ENCODE measurements at places on chromosomes 1 and 21.

GRCh38 chr21:29961291-29962027 is 21.7 kb upstream of the GRIK1 start:
- DNase-seq = no peak

GRCh38 chr1:202288177-202288576 is 53.6 kb downstream of the UBE2T start:
- no peak for DNase-seq

- DNase-seq = no peak
Measured at GRCh38 chr1:48936436-48936835, 159.7 kb upstream of the BEND5 start.

- DNase-seq = no peak
Measured at GRCh38 chr1:89548122-89548857, 23.7 kb downstream of the LRRC8B start.

DNA sequence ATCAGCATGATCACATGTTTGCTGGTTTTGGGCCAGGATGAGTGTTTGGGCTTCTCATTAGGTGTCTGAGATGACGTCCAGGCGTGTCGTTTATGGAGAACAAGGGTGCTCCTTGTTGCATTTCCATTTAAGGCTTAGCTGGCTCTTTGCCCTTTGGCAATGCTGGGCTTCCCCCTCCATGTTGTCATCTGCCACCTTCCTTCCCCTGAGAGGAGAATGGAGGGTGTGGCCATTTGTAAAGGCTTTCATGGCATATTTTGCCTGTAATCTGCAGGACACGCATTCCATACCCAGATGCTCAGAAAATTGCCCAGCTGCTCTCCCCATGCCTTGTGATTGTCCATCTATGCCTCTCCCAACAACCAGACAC is 27.7 kb downstream of the PKP1 start:
- peak; percentile 54 for DNase-seq

DNA sequence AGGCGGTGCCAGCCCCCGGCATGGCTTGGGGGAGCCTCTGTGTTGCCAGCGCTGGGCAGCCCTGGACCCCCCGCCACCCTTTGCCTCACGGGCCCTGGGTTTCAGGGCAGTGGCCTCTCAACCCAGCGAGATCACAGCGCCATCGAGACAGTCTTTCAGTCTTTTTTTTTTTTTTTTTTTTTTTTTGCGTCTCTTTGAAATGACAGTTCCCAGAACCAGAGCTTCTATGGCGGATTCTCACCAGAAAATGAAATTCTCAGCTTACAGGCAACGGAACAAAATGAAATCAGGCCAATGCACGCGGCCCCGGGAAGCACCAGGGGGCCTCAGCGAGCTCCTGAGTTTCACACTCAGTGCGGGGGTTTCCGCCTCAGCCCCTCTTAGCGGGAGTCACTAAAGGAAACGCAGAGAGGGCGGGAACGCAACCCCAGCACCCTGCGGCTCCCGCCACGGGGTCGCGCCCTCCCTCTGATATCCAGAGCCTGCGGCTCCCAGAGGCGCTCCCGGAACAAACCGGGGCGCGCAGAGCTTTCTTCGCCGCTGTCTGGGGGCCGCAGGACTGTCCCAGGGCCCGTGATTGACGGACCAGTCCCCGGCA is 8.0 kb upstream of the COL6A1 start:
- DNase-seq = peak; percentile 39

- no peak for DNase-seq
Measured at GRCh38 chr1:92876351-92876750, 44.5 kb downstream of the RPL5 start.

DNA sequence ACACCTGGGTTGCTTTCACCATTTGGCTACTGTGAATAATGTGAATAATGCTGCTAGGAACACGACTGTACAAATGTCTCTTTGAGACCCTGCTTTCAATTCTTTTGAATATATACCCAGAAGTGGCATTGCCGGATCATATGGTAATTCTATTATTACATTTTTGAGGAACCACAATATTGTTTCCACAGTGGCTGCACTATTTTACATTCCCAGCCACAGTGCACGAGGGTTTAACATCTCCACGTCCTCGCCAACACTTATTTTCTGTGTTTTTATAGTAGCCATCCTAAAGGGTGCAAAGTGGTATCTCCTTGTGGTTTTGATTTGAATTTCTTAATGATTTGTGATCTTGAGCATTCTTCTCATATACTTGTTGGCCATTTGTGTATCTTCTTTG is 15.7 kb downstream of the FHAD1 start:
- DNase-seq = no peak

- peak; percentile 88 for DNase-seq
Measured at GRCh38 chr1:66929999-66930822, 5.4 kb downstream of the MIER1 start.

GRCh38 chr1:115430441-115431158 is 92.6 kb upstream of the NGF start:
- DNase-seq = no peak

DNA sequence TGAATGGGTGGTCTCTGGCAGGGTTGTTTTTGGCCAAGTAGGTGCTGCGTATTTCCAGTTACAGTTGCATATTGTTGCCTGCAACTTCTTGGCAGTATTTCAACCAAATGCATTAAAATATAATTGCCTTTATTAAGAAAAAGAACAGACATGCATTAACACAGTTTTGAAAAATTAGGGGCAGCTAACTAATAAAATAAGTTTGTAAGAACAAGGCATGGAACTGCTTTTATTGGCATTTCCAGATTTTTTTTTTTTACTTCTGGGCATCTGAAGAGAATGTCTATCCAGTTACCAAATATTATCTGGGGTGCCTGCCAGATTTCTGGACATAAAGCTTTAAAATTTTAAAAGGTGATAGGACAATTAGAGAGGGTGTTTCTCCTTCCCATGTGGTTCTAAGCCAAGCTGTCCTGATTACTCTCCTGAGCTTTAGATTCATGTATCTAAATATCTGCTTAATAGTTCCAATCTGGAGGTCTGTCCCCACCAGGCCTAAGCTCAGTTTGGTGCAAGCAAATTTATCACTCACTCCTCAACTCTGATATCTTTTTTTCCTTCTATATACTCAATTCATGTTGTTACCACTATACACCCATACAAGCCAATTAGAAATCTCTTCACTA is 553.3 kb upstream of the USP24 start:
- DNase-seq = no peak

DNA sequence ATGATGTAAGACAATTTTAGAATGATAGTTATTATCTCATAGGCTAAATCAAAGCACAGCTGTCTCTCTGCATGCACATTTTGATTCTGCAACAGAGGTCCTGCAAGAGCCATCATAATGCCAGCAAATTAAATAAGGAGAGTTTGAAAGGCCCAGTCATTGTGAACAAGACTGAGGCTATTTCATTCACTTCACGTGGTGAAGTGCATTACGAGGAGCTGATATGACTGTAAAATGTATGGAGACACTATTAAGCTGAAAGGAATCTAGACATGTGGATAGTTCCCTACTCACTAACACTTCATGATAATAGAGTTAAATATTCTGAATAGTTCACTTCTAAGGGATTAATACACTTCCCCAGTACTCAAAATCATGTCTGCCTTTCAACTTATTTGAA is 299.0 kb downstream of the SMYD3 start:
- DNase-seq = no peak

- DNase-seq = no peak
Measured at GRCh38 chr1:226569879-226570547, 21.4 kb downstream of the STUM start.

DNA sequence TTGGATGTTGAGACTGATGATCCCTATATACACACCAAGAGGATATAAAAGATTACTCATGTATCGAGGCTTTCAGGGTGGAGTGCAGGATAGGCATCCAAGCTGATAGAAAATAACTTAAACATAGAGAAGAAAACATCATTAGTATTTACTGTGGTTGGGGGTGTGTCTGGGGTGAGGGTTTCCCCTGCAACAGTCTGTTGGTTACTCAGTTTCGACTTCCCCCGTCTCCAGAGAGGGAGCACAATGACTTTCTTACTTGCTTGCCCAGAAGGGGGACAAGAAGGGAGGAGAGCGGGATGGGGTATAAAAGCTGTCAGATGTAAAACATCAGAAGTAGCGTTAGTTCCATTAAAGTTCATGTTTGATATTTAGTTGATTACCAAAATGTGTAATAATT is 717.4 kb upstream of the ZP4 start:
- DNase-seq = no peak

- no peak for DNase-seq
Measured at GRCh38 chr1:155703216-155703615, 14.3 kb downstream of the DAP3 start.

DNA sequence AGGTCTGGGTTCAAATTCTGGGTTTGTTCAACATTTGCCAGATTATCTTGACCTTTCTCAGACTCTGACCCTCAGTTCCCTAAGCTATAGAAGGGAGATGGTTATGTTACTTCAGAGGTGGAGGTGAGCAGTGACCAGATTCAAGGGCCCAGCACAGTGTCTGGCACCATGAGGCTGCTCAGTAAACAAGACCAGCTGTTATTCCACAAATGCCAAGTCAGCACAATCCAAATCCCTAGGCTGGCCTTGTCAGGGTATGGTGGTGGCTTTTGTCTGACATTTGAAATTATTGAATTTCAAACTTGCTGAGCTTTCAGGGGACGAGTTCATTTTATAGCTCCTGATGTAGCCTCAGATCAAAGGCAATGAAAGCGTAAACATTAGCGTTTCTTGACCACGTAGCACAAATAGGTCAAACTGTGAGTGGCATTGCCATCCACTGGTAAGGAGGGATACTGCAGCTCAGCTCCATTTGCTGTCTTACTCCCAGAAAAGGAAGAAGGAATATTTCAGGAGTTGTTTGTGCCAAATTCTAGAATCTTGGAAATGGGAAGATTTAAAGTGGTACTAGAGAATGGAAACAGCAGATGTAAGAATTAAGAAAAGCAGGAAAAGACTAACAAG is 94.3 kb upstream of the EDN2 start:
- DNase-seq = no peak

GRCh38 chr1:51950701-51951100 is 39.8 kb downstream of the RAB3B start:
- no peak for DNase-seq

GRCh38 chr1:20603504-20604464 is 14.9 kb downstream of the CDA start:
- DNase-seq = no peak

GRCh38 chr1:220552672-220553260 is 24.8 kb downstream of the MARK1 start:
- DNase-seq = no peak

- no peak for DNase-seq
Measured at GRCh38 chr1:110360431-110360830, 21.3 kb downstream of the RBM15 start.

GRCh38 chr1:21559788-21560567 is 50.8 kb downstream of the ALPL start:
- no peak for DNase-seq

GRCh38 chr1:23452011-23452411 is 27.5 kb upstream of the TCEA3 start:
- DNase-seq = no peak

DNA sequence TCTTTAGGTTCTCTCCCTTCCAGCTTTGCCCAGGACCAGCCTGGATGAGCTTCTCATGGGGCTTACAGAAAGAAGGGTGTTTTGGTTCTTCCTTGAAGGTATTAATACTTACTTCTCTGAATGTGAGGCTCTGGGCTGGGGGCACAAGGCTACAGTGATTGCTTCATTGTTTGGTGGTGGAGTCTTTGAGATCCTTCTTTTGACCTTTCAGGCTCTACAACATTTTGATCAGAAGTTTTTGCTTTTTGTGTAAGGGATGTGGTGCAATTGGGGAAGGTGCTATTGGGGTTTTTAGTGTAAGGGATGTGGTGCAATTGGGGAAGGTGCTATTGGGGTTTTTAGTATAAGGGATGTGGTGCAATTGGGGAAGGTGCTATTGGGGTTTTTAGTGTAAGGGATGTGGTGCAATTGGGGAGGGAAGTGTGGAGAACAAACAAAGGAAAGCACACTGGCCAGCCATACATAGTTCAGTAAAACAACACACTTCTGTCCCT is 103.6 kb upstream of the IVNS1ABP start:
- no peak for DNase-seq

DNA sequence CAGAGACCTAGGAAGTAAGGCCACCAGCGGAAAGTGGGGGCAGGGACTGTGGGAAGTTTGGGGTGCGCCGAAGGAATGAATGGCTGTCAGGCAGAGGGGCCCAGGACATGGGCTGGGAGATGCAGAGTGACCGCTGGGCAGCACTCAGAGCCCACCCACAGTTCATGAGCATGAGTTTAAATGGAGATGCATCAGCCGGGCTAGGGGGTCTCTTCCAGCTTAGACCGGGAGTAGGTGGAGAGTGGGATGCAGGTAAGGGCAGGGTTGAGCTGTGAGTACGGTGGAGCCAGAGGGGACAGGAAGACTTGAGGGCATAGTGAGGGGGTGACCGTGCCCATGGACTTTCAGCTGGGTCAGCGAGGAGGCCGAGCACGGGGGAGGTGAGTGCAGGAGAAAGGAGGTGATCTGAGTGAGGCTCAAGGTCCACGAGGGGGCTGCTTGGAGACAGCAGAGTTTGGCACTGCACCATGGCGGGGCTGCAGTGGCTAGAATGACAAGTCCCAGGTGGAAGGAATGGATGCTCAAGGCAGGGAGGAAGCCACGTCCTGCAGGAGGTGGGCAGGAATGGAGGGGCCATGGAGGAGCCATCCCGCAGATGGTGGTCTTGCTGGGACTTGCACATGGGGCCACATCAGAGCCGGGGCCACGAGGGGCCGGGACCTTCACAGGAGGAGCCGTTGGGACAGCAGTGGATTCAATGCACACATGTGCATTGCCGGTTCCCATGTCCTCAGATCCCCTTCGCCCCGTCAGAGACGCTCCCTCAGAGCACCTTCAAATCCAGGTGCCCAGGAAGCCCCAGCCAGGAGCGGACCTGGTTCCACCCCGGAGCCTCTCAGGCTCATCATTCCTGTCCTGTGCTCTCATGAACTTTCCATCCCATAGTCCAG is 34.9 kb downstream of the UBASH3A start:
- DNase-seq = no peak

- no peak for DNase-seq
Measured at GRCh38 chr1:115320377-115320776, 17.7 kb downstream of the NGF start.

Data from DMS 273 treated with DMSO at 0.1 percent for 48 hours (cell line).